AG09319 (cell line): ENCODE measurements at places on chromosomes 1 and 21.

DNA sequence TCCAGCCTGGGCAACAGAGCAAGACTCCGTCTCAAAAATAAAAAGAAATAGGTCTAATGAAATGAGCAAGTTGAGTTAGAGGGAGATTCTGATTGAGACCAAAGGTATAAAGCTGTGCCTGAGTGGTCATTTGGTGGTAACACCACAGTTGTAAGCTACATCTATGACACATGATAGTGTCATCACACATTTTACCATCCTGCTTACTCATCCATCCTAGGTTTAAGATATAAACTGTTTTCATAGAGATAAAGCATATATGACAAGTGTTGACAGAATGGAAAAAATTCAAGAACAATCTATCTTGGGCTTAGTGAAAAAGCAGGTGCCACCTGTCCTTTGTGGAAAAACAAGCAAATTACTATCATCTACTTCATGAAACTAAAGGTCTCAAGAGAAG, 7.1 kb upstream of the CFAP141 start:
- no peak for DNase-seq

DNA sequence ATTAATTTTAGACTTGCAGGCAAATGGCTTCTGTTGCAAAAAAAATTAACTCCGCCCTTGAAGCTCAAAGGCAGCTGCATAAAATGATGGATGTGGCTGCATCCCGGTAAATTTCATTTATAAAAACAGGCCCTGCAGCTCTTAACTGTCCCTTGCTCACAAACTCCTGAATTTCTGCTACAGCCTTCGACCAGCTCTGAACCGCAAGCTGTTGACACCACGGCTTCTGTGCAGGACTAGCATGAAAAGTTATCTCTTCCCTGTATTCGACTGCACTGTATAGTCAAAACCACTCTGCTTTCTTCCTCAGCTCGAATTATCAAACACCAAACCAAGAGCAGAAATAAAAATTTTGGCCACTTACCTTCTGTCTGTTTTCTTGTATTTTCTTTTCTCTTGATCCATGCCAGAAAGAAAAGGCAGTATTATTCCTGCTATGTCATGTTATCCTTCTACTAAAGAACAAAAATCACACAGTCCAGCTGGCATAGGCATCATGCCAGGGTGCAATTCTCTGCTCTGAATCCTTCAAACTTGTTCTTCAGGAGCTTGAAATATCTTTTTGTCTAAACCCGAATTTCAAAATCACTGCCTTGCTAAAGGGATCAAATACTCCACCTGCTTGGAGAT, 195.5 kb upstream of the NCAM2 start:
- no peak for DNase-seq

DNA sequence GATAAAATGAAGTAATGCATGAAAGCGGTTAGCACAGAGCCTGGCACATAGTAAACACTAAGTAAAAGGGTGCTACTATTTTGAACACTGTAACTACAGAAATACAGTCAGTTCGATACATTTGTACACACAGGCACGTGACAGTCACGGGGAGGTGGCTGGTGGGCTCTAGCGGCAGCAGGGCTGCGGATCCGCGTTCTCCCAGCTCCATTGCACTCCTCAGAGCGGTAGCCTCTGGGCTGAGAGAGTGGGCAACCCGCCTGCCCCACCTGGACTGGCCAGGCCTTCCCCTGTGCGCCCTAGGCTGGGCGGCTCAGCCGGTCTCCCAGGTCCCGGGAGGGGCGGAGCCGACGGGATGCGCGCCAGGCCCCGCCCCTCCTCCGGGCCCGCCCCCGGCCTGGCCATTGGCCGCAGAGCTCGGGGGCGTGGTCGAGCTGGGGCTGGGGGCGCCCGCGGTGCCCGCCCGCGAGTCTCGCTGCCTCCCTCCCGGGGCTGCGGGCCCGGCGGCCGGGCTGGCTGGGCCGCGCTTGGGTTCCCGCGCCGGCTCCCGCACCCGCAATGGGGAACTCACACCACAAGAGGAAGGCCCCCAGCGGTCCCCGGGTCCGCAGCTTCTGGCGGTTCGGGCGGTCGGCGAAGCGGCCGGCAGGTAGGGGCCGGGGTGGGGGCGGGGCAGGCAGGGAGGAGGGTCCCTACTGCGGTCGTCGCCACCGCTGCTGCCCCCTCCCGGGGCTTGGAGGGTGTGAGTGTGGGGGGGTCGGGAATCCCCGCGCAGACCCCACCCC, 51.2 kb upstream of the SYNC start:
- DNase-seq: no peak

DNA sequence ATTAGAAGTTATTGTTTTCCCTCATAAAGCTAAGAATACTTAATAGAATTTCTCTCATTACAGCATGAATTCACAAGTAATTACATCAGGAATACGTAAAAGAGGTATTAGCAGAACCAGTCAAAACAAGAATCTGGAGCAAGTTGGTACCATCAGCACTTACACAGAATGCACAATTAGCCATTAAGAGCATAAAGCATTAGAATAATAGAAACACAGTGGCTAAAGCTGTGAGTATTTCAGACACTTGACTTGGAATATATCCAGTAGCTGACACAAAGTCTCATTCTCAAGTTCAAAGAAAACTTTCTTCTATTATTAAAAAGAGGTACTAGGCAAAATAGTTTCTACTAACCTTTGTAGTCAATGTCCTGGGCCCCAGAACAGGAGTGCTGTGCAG, 49.6 kb downstream of the KRTAP19-8 start:
- DNase-seq: no peak

- DNase-seq: no peak
These were observed 10.9 kb downstream of the C1orf216 start for GRCh38 chr1:35707601-35708440.

- no peak for DNase-seq
These were observed 484.7 kb upstream of the C1orf87 start for GRCh38 chr1:60558236-60558635.
